ENCODE measurements at places on chromosomes 5 and 9.

DNA sequence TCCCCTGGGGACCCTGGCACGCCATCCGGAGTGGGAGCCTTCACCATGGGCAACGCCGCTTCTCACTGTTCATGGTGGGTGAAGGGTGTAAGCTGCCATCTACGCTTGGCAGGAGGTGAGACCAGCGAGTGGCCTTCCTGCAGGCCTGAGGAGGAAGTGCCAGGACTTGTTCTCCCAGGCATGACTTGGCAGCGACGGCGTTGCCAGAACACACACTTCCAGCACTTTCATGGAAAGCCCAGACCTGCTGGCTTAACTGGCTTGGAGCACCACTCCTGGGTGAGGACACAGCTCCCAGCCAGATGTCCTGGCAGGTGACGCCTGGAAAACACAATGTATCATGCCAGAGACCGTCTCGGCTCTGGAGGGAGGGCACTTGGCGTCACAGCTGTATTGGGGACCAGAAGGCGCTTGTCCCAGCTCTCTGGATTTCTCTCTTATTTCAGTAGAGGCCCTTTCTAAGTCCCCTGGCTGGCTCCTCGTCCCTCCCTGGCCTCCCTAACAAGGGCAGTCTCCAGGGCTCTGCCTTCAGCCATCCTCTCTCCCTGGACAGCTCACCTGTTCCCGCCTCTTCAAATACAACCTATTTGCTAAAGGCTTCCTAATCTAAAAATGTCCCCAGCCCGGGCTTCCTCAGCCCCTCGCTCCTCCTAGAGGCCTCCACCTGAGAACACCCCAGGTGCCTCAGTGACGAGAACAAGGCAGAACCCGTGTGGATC, 188.3 kb downstream of the OLFM1 start:
- DNase-seq = no peak

GRCh38 chr9:111992523-111992922, 95.9 kb downstream of the UGCG start:
- DNase-seq = no peak

- no peak for DNase-seq
These were observed 131.1 kb downstream of the RMI1 start for GRCh38 chr9:84111726-84112125.

- DNase-seq = no peak
These were observed 264.1 kb downstream of the CD180 start for GRCh38 chr5:66932457-66932856.

DNA sequence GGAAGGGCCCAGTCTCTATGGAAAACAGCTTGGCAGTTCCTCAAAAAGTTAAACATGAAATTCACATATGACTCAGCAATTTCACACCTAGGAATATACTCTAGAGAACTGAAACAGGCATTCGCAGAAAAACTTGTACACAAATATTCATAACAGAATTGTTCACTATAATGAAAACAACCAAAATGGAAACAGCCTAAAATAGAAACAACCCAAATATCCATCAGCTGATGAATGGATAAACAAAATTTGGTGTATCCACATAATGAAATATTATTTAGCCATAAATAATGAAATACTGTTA, 4.8 kb upstream of the GPR150 start:
- DNase-seq = no peak

DNA sequence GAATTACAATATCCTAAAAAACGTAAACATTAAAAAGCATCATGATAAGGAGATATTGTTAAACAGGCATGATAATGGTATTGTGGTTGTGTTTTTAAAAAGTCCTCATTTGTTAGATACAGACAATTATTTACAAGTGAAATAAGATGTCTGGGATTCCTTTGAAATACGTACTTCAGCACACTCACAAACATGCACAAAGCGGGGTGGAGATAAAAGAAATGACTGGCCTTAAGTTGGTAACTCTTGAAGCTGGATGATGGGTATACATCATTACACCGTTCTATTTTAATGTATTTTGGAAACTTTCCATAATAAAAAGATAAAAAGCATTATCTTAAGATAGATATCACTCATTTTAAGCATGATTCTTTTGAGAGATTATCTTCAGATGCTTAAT, 1.0 kb downstream of the FAM200C start:
- DNase-seq = no peak

GRCh38 chr5:65771266-65771665, 49.3 kb downstream of the NLN start:
- no peak for DNase-seq

- peak; percentile 11 for DNase-seq
These were observed 36.7 kb downstream of the FAXDC2 start for GRCh38 chr5:154813736-154814135.

DNA sequence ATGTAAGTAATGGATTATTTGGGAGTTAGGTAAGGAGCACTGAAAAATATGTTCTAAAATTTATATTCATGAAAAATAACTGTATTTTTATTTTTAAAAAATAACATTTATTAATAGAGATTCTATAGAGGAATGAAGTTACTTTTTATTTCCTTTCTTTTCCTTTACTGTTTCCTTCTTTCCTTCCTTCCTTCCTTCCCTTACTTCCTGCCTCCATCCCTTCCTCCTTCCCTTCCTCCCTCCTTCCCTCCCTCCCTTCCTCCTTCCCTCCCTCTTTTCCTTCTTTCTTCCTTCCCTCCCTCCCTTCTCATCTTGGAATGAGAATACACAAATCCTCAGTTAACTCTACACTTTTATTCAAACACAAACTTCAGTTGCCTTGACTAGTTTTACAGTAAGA, 560.1 kb downstream of the RAB3C start:
- no peak for DNase-seq

- no peak for DNase-seq
These were observed 27.5 kb downstream of the SLC6A3 start for GRCh38 chr5:1417586-1418225.

- DNase-seq = no peak
These were observed 54.9 kb downstream of the PIK3R1 start for GRCh38 chr5:68270399-68270975.

DNA sequence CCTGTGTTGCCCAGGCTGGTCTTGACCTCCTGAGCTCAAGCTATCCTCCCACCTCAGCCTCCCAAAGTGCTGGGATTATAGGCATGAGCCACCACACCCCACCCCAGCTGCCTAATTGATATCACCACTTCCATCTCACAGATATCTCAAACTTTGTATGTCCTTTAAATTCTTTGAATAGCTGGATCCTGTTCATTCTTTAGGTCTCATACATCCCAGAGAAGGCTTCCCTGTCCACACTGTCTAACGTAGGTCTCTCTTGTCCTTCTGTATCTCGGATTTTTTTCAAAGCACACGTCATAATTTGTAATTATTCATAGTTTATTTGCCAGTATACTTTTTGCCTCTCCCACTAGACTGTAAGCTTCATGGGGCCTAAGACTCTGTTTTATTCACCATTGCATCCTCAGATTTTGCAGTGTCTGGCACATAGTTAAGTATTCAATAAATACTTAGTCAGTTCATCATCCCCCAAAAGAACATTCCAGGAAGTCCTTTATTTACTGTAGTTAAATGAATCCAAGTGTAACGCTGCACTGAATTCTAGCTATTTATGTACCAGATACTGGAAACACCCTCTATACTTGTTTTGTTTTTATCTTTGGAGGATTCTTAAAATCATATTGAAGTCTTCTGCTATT, 10.5 kb downstream of the ARSK start:
- DNase-seq = no peak

- no peak for DNase-seq
These were observed 161.4 kb downstream of the PAX5 start for GRCh38 chr9:36872641-36873040.

DNA sequence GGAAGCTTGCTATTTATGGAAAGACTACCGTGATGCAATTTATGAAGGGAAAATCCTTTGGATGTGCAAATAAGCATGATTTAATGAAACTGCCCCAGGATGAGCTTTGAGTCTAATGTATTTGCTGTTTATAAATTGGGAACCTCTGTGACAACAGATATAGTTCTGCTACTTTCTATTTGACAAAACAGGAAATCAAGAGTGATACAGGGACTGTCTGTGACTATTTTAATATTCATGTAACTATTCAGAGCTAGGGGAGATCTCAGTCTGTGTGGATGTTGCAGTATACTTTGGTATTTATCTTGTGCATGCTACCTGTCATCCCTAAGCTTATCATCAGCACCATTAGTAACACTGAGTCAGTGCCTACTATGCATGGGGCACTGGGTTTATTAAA, 132.1 kb downstream of the PDZD2 start:
- DNase-seq = no peak

- no peak for DNase-seq
These were observed 453.5 kb downstream of the RAB3C start for GRCh38 chr5:59036274-59036961.

- DNase-seq = no peak
These were observed 266.8 kb upstream of the ACTBL2 start for GRCh38 chr5:57749396-57749795.

- DNase-seq = no peak
These were observed 65.0 kb downstream of the KIAA1958 start for GRCh38 chr9:112551641-112552040.

GRCh38 chr9:86578722-86579121, 224.5 kb upstream of the TUT7 start:
- DNase-seq = no peak

- DNase-seq = no peak
These were observed 72.4 kb downstream of the SGCD start for GRCh38 chr5:156399323-156399722.

- no peak for DNase-seq
These were observed 203.7 kb downstream of the ADAMTS12 start for GRCh38 chr5:33688066-33688465.

GRCh38 chr9:38361473-38361850, 31.0 kb upstream of the ALDH1B1 start:
- DNase-seq = no peak

- no peak for DNase-seq
These were observed 28.9 kb upstream of the SERINC5 start for GRCh38 chr5:80284720-80285119.

- DNase-seq = no peak
These were observed 86.3 kb upstream of the MELK start for GRCh38 chr9:36486329-36486932.

DNA sequence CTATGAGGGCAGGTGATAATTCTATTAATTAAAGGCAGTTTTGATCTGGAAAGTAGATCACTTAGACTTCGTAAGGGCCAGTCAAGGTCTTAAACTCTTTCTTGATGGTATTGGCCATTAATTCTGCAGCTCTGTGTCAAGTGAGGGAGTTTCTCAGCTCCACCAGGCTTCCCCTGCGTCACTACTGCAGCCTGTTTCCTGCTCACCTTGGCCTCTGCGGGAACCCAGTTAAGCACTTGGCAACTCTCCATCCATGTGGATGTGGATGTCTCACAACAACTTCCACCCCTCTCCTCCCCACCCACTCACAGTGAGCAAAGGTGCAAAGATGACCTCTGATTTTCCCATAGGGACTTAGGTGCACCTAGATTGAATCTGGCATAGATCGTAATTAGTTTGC, 191.6 kb downstream of the PLK2 start:
- no peak for DNase-seq

DNA sequence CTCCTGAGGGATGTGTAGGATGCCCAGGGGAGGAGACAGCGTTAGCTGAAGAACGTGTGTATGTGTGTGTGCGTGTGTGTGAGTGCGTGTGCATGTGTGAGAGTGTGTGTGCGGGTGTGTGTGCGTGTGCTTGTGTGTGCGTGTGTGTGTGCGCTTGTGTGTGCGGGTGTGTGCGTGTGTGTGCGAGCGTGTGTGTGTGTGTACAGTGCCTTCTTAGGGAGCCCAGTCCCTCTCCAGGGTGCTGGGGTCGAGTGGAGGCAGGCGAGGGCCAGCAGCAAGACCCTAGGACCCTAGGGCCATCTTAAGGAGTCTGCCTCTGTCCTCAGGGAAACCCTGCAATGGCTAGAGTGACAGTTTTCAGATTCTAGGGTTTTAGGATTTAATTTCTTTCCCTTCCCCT, 26.0 kb upstream of the STXBP1 start:
- DNase-seq = no peak

- no peak for DNase-seq
These were observed 34.8 kb upstream of the RICTOR start for GRCh38 chr5:39108987-39109386.

GRCh38 chr9:13047827-13048587, 231.5 kb downstream of the MPDZ start:
- no peak for DNase-seq

GRCh38 chr5:87674235-87674634, 261.5 kb upstream of the CCNH start:
- no peak for DNase-seq

DNA sequence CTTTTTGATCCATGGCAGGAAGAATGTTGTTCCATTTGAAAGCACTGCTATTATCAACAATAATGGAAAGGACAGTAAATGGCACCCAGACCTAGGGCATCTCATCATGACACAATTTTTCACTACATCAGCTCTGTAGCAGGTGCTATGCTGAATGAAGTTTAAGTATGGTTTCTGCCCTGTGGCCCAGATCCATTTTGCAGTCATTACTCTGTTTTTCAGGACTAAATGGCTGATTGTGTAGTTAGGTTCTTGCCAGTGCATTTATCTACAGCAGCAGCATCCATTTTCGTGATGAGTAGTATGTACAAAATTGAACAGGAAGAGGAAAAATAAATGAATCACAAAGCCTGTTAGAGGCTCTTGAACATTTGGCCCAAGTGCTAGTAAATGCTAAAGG, 270.5 kb upstream of the CD180 start:
- no peak for DNase-seq

GRCh38 chr5:59789197-59789596, 104.3 kb downstream of the PDE4D start:
- no peak for DNase-seq

GRCh38 chr5:126878085-126878484, 101.1 kb downstream of the LMNB1 start:
- DNase-seq = no peak

DNA sequence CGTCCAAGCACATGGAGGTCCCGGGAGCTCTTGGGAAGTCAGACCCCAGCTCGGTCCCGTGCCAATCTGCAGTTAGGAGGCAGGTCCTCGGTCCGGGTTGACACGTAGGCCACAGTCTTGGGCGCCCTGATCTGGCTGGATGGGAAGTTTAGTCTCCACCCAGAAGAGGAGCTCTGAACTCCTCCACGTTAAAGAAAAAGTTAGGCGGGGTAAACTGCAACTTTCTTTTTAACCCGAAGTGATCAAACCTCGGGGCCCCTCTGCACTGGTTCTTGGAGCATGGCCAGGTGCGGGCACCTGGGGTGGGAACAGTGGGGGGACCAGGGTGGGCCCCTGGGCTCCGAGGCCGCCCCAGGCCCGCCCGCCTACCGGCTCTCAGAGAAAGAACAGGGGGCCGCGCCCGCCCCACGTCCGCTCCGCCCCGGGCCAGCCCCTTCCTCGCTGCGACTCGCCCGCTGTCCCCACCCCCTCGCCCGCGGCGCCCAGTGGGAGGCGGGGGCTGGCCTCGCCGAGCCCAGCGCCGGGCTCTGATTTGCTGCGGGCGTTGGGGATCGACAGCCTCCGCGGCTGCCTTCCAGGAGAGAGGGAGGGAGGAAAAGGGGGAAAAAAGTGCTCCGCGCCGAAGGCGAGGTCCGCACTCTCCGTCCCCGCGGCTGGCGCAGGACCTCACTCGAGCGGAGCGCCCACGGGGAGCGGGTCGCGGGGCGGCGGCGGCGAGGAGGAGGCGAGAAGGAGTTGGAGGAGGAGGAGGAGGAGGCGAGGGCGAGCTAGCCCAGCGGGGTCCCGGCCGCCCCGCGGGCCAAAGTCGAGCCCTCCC, at the start of gene COL5A1:
Gene COL5A1 (plus strand): TSS at position 631 of the 817 bp plus-strand sequence. CDS start 385 bp downstream, outside the sequence.
- peak; percentile 44 for DNase-seq

- DNase-seq = no peak
These were observed 744.5 kb upstream of the C9orf72 start for GRCh38 chr9:28317745-28318144.

GRCh38 chr5:65846101-65846500, 80.3 kb upstream of the ERBIN start:
- DNase-seq = no peak

Measured in stimulated activated CD8-positive, alpha-beta memory T cell treated with anti-CD3 and anti-CD28 coated beads, Interleukin-4, amount 100 ng/mL, for 24 hours (primary cell).